Right ventricle myocardium superior (tissue), 1 donor: ENCODE measurements at places on chromosomes 16 and 17. TPM values are rescaled to one million over a fixed set of nuclear protein-coding genes. Genes with fewer than 3 reads are reported as not detected.

Gene PIK3R5
- total RNA-seq, result 2.5 TPM

Gene ABCA6
- total RNA-seq, result 29.7 TPM

Gene CIBAR2
- not detected for total RNA-seq

Gene TUFM
- total RNA-seq, result 253 TPM

Gene HOXB6
- 0.78 TPM for total RNA-seq

Gene WBP2
- 145 TPM for total RNA-seq

Gene PLK1
- 1.2 TPM for total RNA-seq

Gene CDRT15L2
- total RNA-seq, result not detected

Gene SLC16A13
- 1.6 TPM for total RNA-seq

Gene PPL
- total RNA-seq, result 14.9 TPM

Gene SPAG7
- total RNA-seq, result 158 TPM

Gene CACNG1
- total RNA-seq, result not detected

Gene DNAI2
- not detected for total RNA-seq

Gene CDH3
- not detected for total RNA-seq

Gene CD300LF
- total RNA-seq, result not detected

Gene KCNJ2
- 47.1 TPM for total RNA-seq

GRCh38 chr17:41340934-41341861, 9.4 kb downstream of the KRT33A start:
- DNase-seq, result no peak

- DNase-seq, result no peak
Observed at GRCh38 chr16:85221771-85222154, 109.5 kb upstream of the CIBAR2 start.

GRCh38 chr16:53056392-53056881, 1.6 kb downstream of the CHD9 start:
- no peak for DNase-seq

- no peak for DNase-seq
Observed at GRCh38 chr16:19095654-19096053, 18.1 kb upstream of the ITPRIPL2 start.

GRCh38 chr17:17781591-17782496, 54.9 kb downstream of the SREBF1 start:
- DNase-seq, result peak; percentile 86

- DNase-seq, result peak; percentile 27
Observed at GRCh38 chr17:82344175-82344907, 10.8 kb upstream of the SECTM1 start.

DNA sequence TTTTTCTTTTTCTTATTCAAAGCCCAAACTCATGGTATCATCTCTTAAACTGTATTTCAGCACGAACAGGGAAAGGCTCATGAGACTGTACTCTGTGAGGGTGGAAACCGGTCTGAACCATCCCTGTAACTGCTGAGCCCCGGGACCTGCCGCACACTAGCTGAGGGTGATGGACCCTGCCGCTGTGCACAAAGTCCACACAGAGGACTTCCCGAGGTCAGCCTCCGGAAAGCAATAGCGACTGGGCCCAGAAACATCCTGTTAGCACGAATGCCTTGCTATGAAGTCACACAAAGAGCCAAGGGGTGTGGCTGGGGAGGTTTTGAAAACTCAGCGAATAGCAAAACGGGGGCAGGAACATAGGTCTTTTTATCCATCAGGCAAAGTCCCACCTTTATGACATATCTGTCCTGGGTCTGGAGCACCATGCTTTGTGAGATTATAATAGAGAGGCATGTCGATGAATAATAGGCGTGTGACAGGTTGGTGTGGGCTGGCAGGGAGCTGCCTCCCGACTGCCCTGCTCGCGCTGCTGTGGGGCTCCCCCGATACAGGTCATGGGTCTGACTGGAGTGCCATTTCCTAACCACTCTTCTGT, 33.4 kb downstream of the CDK5R1 start:
- no peak for DNase-seq

- no peak for DNase-seq
Observed at GRCh38 chr17:59366773-59367656, 35.6 kb downstream of the YPEL2 start.

GRCh38 chr17:14428648-14429029, 127.8 kb downstream of the HS3ST3B1 start:
- no peak for DNase-seq

DNA sequence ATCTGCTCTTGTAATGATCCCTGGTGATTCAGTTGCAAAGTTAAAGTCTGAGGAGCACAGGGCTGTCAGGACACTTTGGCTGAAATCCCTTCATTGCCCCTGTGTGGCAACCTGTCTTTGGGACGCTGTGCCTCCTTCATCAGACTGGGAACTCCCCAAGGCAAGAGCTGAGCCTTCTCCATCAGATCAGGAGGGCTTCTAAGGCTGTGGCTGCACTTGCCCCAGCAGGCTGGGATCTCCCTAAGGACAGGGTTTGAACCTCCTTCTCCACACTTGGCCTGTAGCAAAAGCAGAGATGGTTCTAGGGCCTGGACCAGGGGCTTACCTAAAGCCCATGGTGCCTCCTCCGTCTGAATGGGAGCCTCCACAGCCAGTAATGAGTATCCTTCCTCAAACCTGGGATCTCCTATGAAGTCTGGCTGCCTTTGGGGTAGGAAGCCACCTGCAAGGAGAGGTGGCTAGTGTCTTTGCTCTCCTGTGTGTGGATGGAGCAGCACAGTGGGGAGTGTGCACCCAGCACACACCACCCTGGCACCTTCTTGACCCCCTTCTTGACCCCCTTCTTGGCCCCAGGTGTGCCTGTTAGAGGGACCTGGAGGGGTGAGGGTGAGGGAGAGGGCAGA, 79.0 kb upstream of the NKD1 start:
- no peak for DNase-seq

GRCh38 chr16:11165894-11166665, 89.9 kb downstream of the SOCS1 start:
- DNase-seq, result no peak

DNA sequence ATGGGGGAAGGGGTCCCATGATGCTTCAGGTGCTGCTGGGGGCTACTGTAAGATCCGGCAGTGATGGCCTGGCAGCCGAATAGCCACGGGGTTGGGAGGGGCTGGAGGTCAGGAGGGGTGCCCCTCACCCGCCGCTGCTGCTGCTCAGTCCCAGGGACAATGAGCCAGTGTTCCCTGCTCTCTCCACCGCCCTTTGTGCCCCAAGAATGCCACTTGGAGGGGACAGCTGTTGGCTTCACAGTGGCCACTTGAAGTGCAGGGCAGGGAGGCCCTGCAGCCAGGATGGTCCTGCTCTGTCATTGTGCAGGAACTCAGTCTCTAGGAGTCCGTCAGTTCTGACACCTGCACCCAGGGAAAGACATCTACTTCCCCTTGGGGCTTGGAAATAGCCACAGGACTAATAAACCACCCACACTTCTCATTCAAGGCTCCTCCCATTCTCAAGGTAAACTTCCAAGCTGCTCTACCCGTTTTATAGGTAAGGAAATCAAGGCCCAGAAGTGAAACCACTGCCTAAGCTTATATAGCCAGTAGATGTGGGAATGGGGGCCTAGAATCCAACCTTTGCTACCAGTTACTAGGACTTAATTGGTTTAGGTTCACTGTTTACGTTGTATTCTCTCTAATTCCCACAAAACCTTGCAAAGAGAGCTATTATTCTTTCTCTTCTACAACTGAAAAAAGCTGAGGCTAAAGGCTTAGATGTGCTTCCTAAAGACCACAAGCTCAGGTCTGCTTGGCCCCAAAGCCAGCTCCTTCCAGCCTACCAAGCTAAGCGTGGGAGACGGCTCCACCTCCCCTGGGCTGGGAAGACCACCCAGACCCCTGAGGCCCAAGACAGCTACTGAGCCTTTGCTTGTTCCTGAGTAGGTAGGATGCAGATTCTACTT, 6.2 kb upstream of the CPSF4L start:
- peak; percentile 6 for DNase-seq

GRCh38 chr17:75346906-75347305, 57.7 kb upstream of the SLC25A19 start:
- DNase-seq, result no peak

DNA sequence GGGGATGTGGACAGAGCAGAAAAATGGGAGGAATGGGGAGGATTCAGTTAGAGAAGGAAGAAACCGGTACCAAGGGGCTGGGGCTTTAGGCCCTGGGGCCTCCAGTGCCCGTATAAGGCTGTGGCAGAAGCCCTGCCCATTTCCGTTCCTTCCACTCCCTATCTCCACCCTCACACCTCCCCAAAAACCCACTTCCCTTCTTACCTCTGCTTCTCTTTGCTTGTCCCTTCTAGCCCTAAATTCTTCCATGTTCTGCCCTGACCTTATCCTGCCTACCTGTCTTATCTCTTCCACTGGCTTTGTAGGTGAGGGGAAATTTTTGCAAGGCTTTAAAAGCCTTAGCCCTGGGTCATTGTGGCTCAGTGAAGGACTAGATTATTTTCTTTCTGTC, 4.1 kb downstream of the RNF167 start:
- DNase-seq, result no peak

- DNase-seq, result no peak
Observed at GRCh38 chr17:37294888-37295287, 80.9 kb upstream of the C17orf78 start.

- DNase-seq, result no peak
Observed at GRCh38 chr17:73783945-73784603, 139.8 kb upstream of the SDK2 start.

DNA sequence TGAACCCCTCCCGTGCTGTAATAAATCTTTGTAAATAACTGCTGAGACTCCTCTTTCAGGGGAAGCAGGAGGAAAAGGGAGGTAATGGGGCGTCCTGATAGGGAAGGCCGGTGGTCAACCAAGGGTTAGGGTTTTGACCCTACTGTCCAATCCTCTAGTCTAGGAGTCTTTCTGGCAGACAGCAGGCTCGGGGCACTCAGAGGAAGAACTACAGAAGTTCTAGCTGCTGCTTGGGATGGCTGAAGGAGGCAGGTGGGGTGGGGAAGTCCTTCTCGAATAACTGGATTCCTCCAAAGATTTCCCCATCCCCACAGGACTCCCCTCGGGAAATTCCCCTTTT, 387 bp upstream of the STARD3 start:
- DNase-seq, result no peak

DNA sequence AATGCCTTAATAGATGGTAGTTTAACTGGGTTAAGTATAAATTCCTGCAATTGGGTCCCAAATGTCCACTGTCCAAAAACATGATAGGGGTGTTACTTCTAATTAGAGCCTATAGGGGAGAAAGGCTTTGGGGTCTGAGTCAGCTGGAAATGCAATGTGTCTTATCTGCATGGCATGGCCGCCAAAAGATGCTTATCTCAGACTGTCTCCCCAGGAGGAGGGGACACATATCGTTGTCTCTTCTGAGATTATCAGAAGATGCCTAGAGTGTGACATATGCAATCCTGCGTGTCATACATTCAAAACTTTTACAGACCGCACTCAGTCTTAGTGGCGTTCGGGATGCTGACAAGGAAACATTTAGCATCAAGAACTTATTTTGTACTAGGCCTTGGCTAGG, 442.9 kb downstream of the GRIN2A start:
- DNase-seq, result no peak

DNA sequence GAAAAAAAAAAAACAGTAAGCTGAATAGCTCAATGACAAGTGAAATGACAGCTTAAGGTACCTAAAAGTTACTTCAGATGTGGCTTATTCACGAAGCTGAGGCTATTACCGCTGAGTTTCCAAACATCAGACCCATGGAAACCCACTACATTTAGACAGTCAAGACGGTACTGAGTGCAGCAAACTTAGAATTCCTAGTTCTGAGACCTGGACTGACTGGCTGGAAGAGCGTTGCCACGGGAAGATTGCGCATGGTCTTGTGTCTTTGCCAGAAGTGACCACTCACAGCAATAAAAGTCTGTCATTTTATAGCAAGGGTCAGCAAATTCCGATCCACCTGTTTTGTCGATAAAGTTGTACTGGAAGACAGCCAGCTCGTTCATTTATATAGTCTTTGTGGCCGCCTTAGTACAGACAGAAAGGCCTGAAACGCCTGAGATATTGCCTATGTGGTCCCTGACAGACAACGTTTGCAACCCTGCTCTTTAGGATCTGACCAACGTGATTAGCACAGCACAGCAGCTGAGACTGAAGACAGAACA, 19.2 kb downstream of the LITAFD start:
- DNase-seq, result no peak

- no peak for DNase-seq
Observed at GRCh38 chr16:13561291-13562070, 358.5 kb upstream of the ERCC4 start.

DNA sequence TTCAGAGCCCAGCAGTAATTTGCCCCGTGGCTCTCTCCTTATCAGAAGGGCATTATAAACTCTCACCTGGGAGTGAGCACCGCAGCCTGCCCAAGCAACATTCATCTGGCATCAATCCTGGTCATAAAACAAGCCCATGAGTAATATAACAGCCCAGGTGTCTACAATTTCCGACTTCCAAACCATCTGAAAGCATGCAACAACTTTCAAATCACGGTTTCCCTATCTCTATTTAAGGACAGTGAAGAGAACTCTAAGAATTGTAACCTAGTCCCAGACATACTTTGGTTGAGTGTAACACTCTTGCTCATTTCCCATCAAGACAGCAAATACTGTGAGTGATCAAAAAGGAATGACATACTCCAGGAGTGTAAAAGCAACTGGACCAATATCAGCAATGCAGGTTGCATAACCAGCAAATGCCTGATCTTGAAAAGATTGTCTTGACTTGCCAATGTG, 487.4 kb upstream of the SOX9 start:
- DNase-seq, result no peak

GRCh38 chr17:21352221-21352980, 23.8 kb upstream of the KCNJ12 start:
- peak; percentile 35 for DNase-seq

DNA sequence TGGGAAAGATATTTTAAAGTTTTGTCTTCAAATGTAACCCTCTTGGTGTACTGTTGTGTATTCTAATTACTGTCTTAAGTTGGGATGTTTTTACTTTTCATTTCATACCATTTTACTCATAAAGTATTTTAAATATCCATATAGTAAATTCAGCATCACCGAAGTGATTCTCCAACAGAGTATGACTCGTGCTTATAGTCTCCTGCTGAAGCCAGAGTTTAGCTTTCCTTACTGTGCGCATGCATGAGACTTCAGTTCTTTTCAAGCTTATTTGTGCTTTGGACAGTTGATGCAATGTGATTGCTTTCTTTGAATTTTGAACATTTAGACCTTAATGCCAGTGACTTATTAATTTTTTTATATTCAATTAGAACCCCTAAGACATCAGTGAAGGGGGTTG, 7.4 kb upstream of the VPS35L start:
- DNase-seq, result no peak

DNA sequence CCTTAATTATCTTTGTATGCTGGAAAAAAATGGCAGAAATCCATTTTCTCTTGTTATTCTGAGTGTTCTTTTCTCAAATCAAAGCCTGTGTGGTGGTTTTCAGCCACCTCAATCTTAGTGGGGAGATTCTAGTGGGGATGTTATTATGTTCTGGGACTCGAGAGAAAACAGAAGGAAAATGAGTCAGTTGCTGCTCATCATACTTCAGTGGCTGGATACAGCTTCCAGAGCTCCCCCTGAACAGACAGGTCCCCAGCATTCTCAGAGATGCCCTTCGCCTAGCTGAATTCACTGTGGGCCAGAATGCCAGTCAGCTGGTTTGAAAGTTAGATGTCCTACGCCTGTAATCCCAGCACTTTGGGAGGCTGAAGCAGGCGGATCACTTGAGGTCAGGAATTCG, 8.5 kb downstream of the ST6GALNAC1 start:
- no peak for DNase-seq

- no peak for DNase-seq
Observed at GRCh38 chr17:67138392-67138791, 94.0 kb downstream of the CACNG1 start.

- no peak for DNase-seq
Observed at GRCh38 chr17:61247439-61247838, 152.2 kb upstream of the TBX2 start.
